ENCODE measurements at places on chromosomes 6 and 20.

GRCh38 chr6:46051962-46052361 is 36.3 kb upstream of the CLIC5 start:
- no peak for DNase-seq

GRCh38 chr6:118812970-118813369 is 81.0 kb upstream of the ASF1A start:
- DNase-seq, result no peak

GRCh38 chr20:59259946-59260345 is 40.5 kb upstream of the EDN3 start:
- DNase-seq, result no peak

- DNase-seq, result no peak
Measured at GRCh38 chr6:148027201-148027600, 315.4 kb upstream of the SASH1 start.

DNA sequence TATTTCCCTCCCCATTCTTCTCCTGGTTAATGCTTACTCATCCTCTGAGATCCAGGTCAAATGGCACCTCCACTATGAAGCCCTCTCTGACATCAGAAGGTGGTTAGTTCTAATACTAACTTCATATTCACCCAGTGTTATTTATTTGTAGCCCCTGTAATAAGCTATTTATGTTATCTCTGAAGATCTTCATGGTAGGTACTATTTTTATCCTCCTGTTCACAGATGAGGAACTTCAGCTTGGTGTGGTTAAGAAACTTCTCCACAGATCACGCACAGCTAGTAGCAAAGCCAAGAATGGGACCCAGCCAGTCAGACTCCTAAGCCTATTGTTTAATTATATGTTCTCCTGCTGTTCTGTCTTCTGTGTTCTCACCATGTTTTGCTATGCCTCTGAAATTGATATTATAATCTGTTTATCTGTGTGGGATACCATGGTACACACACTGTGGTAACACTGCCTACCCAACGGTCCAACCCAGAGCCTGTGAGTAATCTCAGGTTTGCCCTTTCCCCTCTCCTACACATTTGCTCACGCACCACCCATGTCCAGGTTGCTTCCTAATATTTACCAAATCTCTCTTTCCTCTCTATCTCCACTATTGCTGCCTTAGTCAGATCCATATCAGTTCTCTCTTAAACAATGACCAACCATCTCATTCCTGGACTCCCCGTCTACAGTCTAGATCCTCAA is 98.4 kb downstream of the IPCEF1 start:
- DNase-seq, result no peak

DNA sequence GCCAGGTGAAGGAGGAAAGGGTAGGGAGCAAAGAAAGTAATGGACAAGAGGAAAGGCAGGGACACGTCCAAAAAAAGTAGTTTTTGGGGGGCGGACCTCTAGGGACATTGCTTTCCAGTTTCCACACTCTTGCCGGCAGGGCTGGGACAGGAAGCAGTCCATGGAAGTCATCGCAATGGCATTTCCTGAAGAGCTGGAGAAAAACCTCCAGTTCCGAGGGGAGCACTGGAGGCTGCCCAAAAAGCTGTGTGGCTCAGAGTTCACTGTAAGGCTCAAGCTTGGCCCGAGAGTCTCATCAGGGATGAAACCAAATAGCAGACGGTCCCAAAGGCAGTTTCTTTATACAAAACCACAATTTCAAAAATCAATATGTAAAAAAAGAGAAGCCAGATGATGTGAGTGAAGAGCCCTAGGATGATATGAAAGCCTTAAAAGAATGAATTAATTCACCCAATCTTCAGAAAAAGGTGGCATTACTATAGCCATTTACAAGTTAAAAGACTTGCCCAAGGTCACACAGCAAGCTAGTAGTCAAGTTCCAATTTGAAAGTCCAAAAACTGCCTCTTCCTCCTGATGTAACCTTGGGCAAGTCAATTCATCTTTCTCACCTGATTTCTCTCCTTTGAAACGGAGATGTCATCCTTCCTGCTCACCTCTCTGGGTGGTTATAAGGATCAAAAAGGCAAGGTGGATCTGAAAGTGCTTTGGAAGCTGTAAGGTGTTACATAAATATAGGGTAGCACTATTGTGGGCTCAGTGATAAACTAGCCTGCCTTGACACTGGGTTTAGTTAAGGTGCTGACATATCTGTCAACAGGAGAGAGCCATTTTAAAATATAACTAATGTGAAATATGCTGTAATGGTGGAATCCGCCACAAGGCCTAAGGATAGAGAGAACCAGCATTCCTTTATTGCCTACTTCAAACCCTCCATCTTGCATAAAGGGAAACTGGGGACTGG is 9.1 kb downstream of the BCL2L1 start:
- DNase-seq, result peak; percentile 87

DNA sequence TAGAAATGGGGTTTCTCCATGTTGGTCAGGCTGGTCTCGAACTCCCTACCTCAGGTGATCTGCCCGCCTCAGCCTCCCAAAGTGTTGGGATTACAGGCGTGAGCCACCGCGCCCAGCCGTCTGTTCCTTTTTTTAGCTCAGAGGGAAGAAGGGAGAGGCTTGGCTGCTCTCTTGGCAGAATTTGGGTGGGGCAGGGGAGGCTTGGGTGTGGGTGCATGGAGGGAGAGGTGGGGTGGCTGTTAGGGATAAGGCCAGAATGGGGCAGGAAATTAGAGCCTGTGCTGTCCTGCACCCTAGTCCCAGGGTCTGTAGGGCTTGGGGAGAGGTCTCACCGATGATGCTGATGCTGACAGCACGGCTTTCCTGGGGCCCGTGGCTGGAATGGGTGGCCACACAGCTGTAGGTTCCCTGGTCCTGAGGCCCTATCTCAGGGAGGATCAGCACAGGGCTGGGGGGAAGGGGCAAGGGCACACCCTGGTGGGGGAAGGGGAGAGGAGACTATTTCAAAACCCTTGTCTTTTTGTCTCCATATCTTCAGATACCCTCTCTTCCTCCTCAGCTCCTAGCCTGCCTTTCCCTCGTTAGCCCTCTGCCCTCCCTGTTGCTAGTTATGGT is 2.0 kb downstream of the AGER start:
- no peak for DNase-seq

GRCh38 chr6:10081075-10081474 is 333.8 kb downstream of the TFAP2A start:
- DNase-seq, result no peak

GRCh38 chr6:80254716-80255115 is 148.2 kb downstream of the BCKDHB start:
- peak; percentile 3 for DNase-seq

GRCh38 chr6:148855744-148856143 is 108.9 kb downstream of the UST start:
- no peak for DNase-seq

GRCh38 chr6:127561660-127562059 is 15.3 kb upstream of the C6orf58 start:
- DNase-seq, result peak; percentile 11

GRCh38 chr20:47231382-47232039 is 125.0 kb downstream of the ZMYND8 start:
- no peak for DNase-seq

DNA sequence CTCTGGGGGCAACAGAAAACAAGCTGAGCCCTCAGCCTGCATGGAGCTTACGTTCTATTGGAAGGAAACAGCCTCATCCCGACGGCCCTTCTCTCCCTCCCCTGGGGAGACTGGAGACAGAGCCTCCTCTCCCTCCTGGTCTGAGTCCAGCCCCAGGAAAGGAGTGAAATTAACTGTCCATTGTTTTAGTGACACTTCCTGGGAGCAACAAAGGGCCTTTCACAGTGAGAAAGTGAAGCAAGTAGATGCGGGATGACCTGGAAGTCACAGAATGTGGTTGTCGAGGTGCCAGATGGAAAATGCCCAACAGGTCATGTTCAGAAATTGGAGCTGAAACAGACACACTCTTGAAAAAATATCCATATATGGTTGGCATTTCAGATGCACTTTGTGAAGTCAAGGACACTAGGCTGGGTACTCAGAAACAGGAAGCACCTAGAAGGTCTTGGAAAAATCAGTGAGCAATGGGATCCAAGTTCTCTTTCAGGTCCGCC is 77.8 kb downstream of the TFAP2C start:
- no peak for DNase-seq

DNA sequence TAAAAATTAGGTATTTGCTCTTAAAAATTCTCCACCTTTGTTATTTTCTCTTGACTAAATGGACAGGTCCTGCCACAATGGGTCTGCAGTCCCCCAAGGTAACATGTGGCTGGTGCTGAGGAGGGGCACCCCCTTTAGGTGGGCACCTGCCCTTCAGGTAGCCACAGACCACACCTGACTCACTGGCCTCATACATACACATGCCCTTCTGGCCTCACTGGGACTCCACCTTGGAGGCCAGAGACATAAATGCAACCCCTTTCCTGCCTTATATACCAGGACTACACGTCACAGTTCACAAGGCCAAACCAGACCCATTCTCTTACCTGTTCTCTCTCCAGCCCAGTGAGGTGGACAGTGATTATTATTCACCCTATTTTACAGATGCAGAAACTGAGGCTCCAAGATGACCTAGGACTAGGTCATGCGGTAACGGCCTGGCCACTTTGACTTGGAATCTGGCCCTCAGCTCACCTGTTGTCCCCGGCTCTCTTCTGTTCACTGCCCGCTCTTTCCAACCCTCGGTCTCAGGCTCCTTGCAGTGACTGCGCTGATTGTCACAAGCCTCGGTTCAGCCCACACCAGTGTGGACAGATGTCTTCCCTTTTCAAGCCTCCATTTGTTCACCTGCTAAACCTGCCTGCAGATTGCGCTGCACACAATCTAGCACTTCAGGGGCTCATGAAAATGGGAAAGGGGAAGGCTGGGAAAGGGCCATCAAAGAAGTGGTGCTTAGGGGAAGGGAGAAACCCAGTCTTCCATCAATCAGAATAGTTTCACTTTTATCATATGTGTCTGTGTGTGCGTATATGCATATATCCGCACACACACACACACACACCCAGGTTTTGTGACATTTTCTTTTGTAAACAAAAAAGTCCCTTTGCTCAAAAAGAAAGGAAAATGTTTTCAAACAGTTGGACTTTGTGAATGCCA is 121.7 kb downstream of the BCAS1 start:
- DNase-seq, result peak; percentile 8

DNA sequence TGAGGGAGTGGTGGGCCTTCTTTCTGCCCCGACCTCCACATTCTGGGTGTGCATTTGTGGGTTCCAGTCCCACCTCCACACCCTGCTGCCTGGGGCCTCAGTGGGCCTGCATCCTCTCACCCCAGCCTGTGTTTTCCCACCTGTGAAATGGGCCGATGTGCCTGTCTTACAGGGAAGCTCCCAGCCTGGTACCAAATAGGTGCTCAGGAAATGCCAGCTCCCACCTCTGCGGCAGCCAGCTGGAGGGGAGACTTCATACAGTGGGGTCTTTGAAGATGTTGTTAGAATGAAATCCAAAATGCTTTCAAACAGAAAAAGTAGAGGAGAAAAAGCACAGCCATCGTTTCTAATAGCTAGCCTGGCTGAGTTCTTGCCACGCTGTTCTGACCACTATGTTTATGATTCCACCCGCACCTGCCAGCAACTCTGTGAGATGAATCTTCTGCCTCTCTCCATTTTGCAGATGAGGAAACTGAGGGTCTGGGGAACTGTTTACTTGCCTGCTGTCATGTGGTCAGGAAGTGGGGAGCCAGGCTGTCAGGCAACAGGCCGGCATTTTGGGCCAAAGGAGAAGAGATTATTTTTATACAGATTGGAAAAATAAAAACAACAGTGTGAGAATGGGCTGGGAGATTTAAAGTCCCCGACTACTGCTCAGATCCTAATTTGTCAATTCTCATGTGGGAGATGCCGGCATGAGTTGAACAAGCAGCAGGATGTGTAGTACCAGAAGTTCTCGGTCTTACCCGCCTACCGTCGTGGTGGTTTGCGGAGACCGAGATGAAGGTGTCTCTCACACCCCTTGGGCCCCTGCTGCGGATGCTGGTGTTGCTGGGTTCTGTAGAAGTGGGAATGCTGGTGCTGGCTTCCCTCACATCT is 4.6 kb downstream of the TMEM181 start:
- no peak for DNase-seq

GRCh38 chr6:116247285-116247684 is 6.6 kb downstream of the TSPYL4 start:
- DNase-seq, result no peak

DNA sequence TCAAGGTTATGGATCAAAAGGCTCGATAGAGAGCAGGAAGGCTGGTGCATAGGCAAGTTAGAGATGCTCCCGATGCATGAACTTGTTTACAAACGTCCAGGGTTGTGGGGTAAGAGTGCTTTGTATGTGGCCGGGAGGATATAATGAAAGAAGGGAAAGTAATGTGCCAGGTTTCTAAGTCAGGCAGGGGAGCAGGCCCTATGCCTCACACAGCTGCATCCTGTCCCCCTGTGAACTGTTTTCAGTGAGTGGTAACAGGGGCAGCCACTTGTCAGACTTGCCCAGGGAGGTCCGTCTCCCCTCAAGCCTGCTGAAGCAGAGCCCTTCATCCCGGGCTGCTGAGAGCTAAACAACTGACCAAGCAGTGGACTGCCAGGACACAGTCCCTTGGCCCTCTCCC is 19.4 kb downstream of the KCNK5 start:
- DNase-seq, result no peak

DNA sequence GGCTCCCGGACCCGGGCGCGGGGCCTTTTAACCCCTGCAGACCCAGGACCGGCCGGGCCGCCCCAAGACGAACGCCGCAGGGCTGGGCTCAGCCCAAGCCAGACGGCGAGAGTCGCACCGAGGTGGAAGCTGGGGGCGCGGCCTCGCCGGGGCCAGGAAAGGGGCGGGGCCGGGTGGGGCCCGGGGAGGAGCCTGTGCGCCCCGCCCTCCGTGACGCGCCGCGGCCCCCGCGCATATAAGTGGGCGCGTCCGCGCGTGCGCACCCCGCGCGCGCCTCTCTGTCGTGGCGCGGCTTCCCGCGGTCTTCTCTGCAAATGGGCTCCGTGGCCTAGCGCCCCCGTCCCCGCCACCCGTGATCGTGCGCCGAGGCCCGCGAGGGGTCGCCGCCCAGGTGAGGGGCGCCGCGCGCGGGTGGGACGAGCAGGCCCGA is at the start of gene PPDPF:
PPDPF (plus strand) TSS at position 262 of the 430 bp plus-strand sequence. CDS start 544 bp downstream, outside the sequence.
- peak; percentile 86 for DNase-seq

DNA sequence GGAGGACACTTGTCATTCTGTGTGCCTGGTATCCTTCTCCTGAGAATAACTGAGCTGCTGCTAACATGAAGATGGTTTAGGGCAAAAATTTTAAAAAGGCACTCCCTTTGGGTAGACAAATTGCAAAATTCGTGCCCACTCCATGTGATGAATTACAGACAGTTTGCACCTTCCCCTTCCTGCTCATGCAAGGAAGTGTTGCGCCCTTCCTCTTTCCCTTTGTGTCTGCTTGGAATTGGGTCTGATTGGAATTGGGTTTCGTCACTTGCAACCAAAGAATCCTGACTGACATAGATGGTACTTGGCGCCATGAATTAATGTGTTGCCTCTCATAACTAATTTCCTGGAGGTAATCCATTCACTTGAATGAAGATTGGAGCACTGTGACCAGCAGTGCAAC is 62.3 kb upstream of the SHLD1 start:
- no peak for DNase-seq

GRCh38 chr20:46260480-46260879 is 47.8 kb downstream of the CDH22 start:
- DNase-seq, result no peak

DNA sequence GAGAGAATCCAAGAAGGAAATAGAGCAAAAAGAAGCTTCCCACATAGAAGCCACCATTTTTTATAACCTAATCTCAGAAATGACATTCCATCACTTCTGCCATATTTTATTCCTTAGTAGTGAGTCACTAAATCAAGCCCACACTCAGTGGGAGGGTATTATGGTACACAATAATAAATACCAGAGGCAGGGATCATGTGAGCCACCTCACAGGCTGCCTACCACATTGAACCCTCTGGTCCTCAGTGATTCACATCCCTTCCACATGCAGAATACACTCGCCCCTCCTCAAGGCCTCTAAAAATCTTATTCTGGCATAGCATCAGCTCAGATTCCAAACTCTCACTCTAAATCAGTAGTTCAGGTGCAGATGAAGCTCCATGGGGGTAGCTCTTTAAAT is 49.4 kb downstream of the TMC2 start:
- DNase-seq, result no peak

Data from lung microvascular endothelial cell (primary cell).